ENCODE measurements at places on chromosomes 1 and 21. TPM values are rescaled to one million over a fixed set of nuclear protein-coding genes. Genes with fewer than 3 reads are reported as not detected.

- no peak for DNase-seq
- H3K27me3 ChIP-seq = no peaks in the 10 kb centered on the region
- no peaks in the 10 kb centered on the region for H3K36me3 ChIP-seq
- peak within 1 kb of the TSS; percentile 45 for H3K4me3 ChIP-seq
- peaks cover 16% of the 10 kb centered on the region for H3K4me1 ChIP-seq
Observed at GRCh38 chr1:150765296-150765976, at the start of gene CTSS. Gene CTSS (minus strand): TSS chr1:150765778. CDS start chr1:150764763, 1,015 bp downstream.

GRCh38 chr1:207891148-207891547 is 19.8 kb downstream of the CD34 start:
- peaks cover 10% of the 10 kb centered on the region for H3K4me1 ChIP-seq
- no peaks in the 10 kb centered on the region for H3K36me3 ChIP-seq
- no peaks in the 10 kb centered on the region for H3K27me3 ChIP-seq
- DNase-seq = no peak
- peak overlapping the region; percentile 68 for H3K27ac ChIP-seq
- no peak overlapping the region for H3K4me3 ChIP-seq

GRCh38 chr1:172322219-172323061 is 98.0 kb upstream of the C1orf105 start:
- H3K27me3 ChIP-seq = no peaks in the 10 kb centered on the region
- H3K4me1 ChIP-seq = peaks cover 8% of the 10 kb centered on the region
- DNase-seq = no peak

PCSK9 gene
- 1.9 TPM for total RNA-seq

- DNase-seq = no peak
- no peaks in the 10 kb centered on the region for H3K36me3 ChIP-seq
- no peak overlapping the region for H3K27ac ChIP-seq
- H3K4me3 ChIP-seq = no peak overlapping the region
- H3K4me1 ChIP-seq = no peaks in the 10 kb centered on the region
- H3K27me3 ChIP-seq = no peaks in the 10 kb centered on the region
Observed at GRCh38 chr1:24516506-24516905, 13.9 kb downstream of the RCAN3 start.

- H3K4me3 ChIP-seq = no peak overlapping the region
- H3K27ac ChIP-seq = no peak overlapping the region
- H3K36me3 ChIP-seq = no peaks in the 10 kb centered on the region
- DNase-seq = no peak
Observed at GRCh38 chr1:92538413-92539061, 51.8 kb upstream of the GFI1 start.

Measured in transverse colon (tissue), 4 donors.